ENCODE measurements at places on chromosomes 3 and 15. TPM values are rescaled to one million over a fixed set of nuclear protein-coding genes. Genes with fewer than 3 reads are reported as not detected.

The CAMK1 gene
- 1.9 TPM for total RNA-seq

The RTP4 gene
- 2.4 TPM for total RNA-seq

The IL16 gene
- total RNA-seq, result 87.1 TPM

The PYGO1 gene
- total RNA-seq, result not detected

The RARB gene
- not detected for total RNA-seq

The GMNC gene
- total RNA-seq, result not detected

- no peaks in the 10 kb centered on the region for H3K36me3 ChIP-seq
- H3K4me3 ChIP-seq, result no peak overlapping the region
- peaks cover 2% of the 10 kb centered on the region for H3K4me1 ChIP-seq
- no peak overlapping the region for H3K27ac ChIP-seq
- DNase-seq, result no peak
These were observed 69.9 kb upstream of the GOLIM4 start for GRCh38 chr3:168165390-168166269.

DNA sequence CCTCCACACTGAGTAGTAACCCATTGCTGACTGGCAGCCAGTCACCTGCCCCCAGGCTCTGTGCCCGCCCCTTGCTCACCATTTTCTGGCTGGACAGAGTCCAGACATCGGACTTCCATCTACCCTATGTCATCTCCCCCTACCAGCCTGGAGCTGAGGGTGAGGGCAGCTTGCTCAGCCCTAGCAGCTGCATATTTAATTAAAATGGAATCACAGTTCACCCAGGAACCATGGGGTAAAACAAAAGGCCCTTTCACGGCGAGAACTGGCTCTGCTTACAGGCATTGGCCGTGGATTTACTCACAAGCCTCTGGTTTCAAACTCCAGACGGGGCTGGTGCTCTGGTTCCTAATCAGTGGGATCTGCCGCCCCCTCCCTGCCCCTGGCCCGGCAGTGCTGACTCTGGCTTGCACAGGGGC lies 94.9 kb upstream of the ATP2B2 start:
- H3K4me3 ChIP-seq, result no peak overlapping the region
- no peak overlapping the region for H3K27ac ChIP-seq
- peaks cover 15% of the 10 kb centered on the region for H3K27me3 ChIP-seq
- no peaks in the 10 kb centered on the region for H3K36me3 ChIP-seq
- H3K4me1 ChIP-seq, result peaks cover 30% of the 10 kb centered on the region

DNA sequence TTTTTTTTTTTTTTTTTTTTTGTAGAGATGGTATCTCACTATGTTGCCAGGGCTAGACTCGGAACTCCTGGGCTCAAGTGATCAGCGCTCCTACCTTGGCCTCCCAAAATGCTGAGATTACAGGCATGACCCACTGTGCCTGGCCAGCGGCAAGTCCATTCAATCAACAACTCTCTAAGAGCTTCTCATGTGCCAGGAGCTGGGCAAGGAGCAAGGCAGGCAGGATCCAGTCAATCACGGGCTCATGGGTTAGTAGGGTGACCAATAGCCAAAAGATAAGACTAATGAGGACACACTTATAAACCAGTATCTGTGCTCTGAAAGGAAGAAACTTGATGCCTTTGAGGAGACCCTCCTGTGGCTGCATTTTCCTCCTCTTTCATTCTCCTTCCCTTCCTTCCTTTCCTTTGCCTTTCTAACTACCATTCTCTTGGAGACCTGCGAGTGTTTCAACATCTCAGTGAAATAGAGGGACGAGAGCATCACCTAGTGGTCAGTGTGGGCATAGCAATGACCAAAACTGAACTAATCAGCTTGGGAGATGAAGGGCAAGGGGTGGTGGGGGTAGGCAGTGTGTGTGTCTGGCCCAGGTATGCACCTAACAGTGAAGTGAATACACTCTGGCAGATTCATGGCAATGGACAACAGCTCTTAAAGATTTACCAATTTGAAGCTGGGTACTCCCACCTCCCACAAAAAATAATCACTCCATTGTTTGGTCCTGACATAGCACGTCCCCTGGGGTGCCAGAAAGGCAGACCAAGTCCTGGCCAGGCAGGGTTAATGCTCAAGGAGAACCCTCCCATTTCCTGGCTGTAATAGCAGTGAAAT lies 6.3 kb downstream of the RPP25 start:
- peak; percentile 47 for DNase-seq
- H3K27ac ChIP-seq, result no peak overlapping the region
- H3K4me1 ChIP-seq, result peaks cover 3% of the 10 kb centered on the region
- H3K4me3 ChIP-seq, result no peak overlapping the region
- no peaks in the 10 kb centered on the region for H3K36me3 ChIP-seq

DNA sequence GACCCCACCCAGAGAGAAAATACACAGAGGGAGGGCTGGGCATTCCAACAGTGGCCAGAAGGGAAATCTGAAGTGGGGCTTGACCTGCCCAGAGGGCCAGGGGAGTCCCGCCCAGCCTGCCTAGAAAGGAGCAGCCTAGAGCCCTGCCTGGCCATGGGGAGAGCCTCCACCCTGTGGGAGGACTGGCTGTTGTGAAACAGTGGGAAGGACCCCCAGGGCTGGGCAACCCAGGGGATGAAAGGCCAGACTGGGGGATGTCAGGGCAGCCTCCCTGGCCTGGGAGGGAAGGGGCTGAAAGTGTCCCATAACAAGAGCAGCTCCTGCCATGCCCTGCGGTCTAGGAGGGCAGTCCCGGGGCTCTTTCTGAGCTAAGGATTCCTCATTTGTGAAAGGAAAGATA lies 69.0 kb downstream of the SLC12A8 start:
- no peaks in the 10 kb centered on the region for H3K27me3 ChIP-seq
- H3K27ac ChIP-seq, result peak overlapping the region; percentile 19
- DNase-seq, result no peak
- peaks cover 24% of the 10 kb centered on the region for H3K4me1 ChIP-seq

GRCh38 chr3:37349640-37350039 lies 175.3 kb upstream of the LRRFIP2 start:
- H3K27me3 ChIP-seq, result no peaks in the 10 kb centered on the region
- H3K36me3 ChIP-seq, result peaks cover 8% of the 10 kb centered on the region
- peaks cover 3% of the 10 kb centered on the region for H3K4me1 ChIP-seq
- peak overlapping the region; percentile 32 for H3K27ac ChIP-seq
- no peak for DNase-seq

- H3K27ac ChIP-seq, result peak overlapping the region; percentile 79
- H3K4me1 ChIP-seq, result peaks cover 12% of the 10 kb centered on the region
- H3K36me3 ChIP-seq, result peaks cover 11% of the 10 kb centered on the region
- no peaks in the 10 kb centered on the region for H3K27me3 ChIP-seq
These were observed 25.6 kb downstream of the DCUN1D1 start for GRCh38 chr3:182954553-182955235.

GRCh38 chr3:8584661-8585060 lies 59.9 kb downstream of the SSUH2 start:
- no peaks in the 10 kb centered on the region for H3K4me1 ChIP-seq
- H3K36me3 ChIP-seq, result no peaks in the 10 kb centered on the region
- DNase-seq, result no peak
- H3K27ac ChIP-seq, result no peak overlapping the region
- peaks cover 6% of the 10 kb centered on the region for H3K27me3 ChIP-seq
- no peak overlapping the region for H3K4me3 ChIP-seq

- peaks cover 2% of the 10 kb centered on the region for H3K4me1 ChIP-seq
- H3K27ac ChIP-seq, result no peak overlapping the region
- peaks cover 47% of the 10 kb centered on the region for H3K27me3 ChIP-seq
- no peak for DNase-seq
These were observed 8.6 kb upstream of the CACNA1D start for GRCh38 chr3:53485675-53486403.

GRCh38 chr3:37645517-37646380 lies 215.9 kb upstream of the CTDSPL start:
- no peak for DNase-seq
- H3K36me3 ChIP-seq, result no peaks in the 10 kb centered on the region
- no peaks in the 10 kb centered on the region for H3K4me1 ChIP-seq
- no peak overlapping the region for H3K27ac ChIP-seq
- H3K4me3 ChIP-seq, result no peak overlapping the region

- no peak for DNase-seq
- no peak overlapping the region for H3K27ac ChIP-seq
- no peaks in the 10 kb centered on the region for H3K27me3 ChIP-seq
- H3K4me3 ChIP-seq, result no peak overlapping the region
- H3K4me1 ChIP-seq, result no peaks in the 10 kb centered on the region
These were observed 76.4 kb downstream of the FSIP1 start for GRCh38 chr15:39706206-39706605.

GRCh38 chr3:112261742-112262141 lies 32.3 kb downstream of the SLC9C1 start:
- no peak for DNase-seq
- H3K27me3 ChIP-seq, result peaks cover 1% of the 10 kb centered on the region
- H3K4me3 ChIP-seq, result no peak overlapping the region
- H3K27ac ChIP-seq, result no peak overlapping the region
- no peaks in the 10 kb centered on the region for H3K4me1 ChIP-seq
- no peaks in the 10 kb centered on the region for H3K36me3 ChIP-seq

All from T-helper 17 cell (primary cell).